Activated naive CD4-positive, alpha-beta T cell (primary cell): ENCODE measurements at places on chromosomes 2 and 18.
A peak's percentile ranks its signal among the peaks of the same experiment; 100 is the strongest.

DNA sequence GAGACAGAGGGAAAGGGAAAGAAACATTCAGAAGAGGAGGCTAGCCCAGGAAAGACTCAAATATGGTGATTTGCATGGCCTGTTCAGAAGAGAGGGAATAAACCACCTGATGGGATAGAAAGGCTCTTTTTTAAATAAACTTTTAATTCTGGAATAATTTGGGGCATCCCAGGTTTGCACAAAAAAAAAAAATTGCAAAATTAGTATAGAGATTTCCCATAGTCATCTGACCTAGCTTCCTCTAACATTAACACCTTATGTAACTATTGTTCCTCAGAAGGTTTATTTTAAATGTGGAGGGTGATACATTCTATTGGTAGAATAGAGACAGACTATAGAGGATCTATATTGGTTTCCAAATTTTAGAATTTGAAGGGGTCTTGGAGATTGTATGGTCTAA, 330.4 kb upstream of the SLC14A2 start:
- DNase-seq = no peak

DNA sequence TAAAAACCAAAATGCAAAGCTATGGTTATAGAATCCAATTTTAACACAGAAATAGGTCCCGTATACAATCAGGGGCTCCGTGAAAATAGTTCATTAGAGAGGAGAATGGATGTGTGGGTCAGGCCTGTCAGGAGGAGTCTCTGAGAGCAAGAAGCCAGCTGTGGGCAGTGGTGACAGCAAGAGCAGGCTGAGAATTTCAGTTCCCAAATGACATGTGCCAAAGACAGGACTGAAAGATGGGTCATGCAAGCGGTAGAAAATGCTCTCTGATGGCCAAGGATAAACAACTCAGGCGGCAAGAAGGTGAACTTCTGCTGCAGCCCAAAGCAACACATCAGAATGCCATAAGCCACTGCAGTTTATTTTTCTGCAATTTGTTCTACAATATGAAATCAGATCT, 100.4 kb downstream of the CCDC141 start:
- DNase-seq = no peak

GRCh38 chr2:158488442-158489216, 31.9 kb downstream of the PKP4 start:
- no peak for DNase-seq

DNA sequence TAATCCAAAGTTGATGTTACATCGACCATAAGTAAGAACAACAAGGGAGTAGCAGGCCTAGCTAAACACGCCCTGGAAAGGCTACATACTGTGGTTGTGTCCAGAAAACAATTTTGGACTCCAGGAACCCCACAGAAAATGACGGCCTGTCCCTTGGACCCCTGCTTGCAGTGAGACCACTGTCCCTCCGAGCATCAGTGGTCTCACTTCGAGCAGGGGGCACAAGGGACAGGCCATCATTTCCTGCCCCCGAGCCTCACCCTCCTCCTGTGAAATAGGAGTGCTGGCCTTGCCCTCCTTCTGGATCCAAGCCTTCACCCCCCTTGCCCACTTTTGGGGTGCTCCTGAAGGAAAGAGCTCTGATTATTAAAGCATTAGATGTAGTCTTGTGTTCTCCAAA, 144.4 kb downstream of the CTIF start:
- DNase-seq = no peak

GRCh38 chr2:239566162-239566994, 165.6 kb upstream of the HDAC4 start:
- no peak for DNase-seq

GRCh38 chr2:174717273-174717672, 47.0 kb downstream of the CHRNA1 start:
- no peak for DNase-seq

GRCh38 chr2:55232863-55233657, 572 bp downstream of the RPS27A start:
- DNase-seq = no peak

GRCh38 chr2:96489663-96490062, 15.5 kb downstream of the NEURL3 start:
- DNase-seq = no peak

- DNase-seq = no peak
These were observed 16.7 kb downstream of the L3MBTL4 start for GRCh38 chr18:6397931-6398566.

DNA sequence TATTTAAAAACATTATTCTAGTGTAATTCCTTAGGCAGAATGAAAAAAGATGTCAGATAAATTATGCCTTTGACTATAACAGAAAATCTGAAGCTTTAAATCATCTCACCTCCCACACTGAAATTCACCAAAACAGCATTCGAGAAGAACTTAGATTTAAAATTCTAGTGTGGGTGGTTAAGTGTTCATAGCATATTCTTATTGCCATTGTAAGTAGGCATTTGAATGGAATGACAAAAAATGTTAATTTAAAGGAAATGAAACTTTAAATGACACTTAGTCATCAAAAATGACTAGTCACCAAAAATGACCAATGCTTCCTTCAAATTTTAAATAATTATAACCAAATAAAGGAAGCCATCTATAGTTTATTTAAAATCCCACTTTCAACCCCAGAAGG, 7.0 kb upstream of the ZNF407 start:
- no peak for DNase-seq

DNA sequence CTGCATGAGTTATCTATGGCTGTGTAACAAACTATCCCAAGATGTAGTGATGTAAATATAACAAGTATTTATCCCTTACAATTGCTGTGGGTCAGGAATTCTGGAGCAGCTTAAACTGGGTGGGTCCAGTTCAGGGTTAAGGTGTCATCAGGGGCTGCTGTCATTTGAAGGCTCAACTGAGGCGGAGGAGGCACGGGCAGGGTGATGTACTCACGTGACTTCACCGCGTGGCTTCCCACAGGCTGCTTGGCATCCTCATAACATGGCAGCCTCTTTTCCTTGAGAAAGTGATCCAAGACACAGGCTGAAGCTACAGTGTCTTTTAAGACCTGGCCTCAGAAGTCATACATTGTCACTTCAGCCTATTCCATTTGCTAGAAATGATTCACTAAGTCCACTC, 125.8 kb downstream of the PTGR3 start:
- no peak for DNase-seq

DNA sequence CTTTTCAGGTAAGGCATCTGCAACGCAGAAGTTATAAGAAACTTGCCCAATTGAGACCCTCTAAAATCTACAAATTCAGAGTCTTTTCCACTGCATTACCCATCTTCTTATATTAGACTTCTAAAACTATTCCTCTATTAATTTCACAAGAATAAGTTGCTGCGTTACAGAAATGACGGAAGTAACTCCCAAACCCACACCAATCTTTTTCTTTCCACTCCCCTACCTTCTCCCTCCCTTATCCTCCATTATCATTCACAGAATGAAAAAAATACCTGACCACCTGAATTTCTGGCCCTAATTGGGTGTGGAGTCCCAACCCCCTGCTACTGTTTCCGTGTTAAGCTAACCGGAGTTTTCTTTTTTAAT, 689 bp downstream of the RPRD1A start:
- no peak for DNase-seq

DNA sequence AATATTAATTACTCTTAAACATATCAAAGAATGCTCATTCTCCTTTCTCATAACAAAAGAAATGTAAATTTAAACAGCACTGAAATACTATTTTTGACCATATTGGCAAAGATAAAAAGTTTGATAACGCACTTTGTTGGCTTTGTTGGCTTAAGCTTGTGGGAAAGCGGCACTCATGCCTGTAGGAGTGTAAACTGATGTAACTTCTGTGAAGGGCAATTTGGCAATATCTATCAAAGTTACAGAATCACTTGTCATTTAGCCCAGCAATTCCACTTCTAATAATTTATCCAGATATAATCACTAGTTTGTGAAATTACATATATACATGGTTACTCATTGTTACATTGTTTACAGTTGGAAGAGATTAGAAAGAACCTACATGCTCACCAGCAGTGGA, 311.8 kb upstream of the STON1 start:
- DNase-seq = no peak

GRCh38 chr2:65605058-65605742, 172.8 kb upstream of the SPRED2 start:
- no peak for DNase-seq

GRCh38 chr18:29501952-29502351, 1325.0 kb upstream of the CDH2 start:
- no peak for DNase-seq

GRCh38 chr2:25672494-25673299, 680 bp downstream of the DTNB start:
- peak; percentile 39 for DNase-seq

- no peak for DNase-seq
These were observed 21.9 kb downstream of the CASP10 start for GRCh38 chr2:201204655-201205514.

DNA sequence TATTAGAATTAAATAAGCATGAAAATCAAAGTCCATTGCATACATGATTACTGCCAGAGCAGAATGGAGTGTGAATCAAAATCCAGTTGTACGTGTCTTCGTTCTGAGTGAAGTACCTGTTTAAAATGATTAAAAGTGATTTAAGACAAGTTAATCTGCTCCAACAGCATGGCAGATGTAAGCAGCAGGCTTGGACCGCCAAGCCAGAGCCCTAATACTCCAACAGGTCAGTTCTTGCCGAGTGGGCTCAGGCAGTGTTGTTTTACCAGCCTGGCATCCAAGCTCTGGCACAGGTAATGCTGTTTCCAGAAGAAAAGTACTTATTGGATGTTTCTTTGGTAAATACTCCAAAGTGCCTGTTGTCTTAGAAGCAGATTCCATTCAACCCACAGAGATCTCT, 171.4 kb upstream of the EPAS1 start:
- DNase-seq = no peak

DNA sequence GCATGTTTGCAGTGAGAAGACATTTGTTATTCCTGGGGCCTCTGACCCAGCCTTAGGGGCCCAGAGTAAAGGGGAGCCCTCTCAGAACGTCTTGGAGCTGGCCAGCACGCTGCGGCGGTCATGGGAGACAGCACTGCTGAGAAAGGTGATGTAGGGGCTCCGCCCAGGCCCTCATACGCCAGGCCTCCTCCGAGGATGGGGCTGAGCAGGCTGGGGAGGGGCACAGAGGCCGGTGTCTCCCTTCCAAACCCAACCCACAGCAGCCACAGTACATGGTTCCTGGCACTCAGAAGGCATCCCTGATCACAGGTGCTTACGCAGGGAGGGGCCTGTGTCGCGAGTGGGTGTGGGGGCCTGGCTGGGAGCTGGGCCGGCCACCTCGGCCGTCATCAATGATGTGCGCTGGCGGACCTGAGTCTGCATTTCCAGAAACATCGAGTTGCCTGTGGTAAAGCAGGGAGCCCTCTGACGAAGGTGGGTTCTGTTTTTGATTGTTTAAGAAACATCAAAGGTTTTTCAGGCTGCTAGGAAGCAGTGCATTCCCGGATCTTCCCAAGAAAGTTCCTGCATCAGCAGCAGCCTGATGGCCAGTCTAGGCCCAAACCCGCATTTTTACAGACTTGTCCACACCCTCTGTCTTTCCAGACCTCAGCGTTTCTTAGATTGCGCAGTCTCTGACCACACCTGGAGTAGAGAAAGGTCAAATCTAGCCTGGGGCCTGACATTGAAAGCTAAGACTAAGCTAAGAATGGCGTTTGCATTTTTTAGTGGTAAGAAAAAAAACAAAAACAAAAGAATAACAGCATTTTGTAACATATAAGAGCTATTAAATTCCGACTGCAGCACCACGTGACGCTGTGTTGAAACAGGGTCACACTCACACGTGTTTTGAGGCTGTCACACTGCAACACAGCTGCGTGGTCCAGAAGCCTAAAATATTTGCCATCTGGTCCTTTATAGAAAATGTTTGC, 51.2 kb upstream of the PXDN start:
- no peak for DNase-seq

GRCh38 chr2:114156366-114157056, 266.6 kb downstream of the ACTR3 start:
- no peak for DNase-seq

DNA sequence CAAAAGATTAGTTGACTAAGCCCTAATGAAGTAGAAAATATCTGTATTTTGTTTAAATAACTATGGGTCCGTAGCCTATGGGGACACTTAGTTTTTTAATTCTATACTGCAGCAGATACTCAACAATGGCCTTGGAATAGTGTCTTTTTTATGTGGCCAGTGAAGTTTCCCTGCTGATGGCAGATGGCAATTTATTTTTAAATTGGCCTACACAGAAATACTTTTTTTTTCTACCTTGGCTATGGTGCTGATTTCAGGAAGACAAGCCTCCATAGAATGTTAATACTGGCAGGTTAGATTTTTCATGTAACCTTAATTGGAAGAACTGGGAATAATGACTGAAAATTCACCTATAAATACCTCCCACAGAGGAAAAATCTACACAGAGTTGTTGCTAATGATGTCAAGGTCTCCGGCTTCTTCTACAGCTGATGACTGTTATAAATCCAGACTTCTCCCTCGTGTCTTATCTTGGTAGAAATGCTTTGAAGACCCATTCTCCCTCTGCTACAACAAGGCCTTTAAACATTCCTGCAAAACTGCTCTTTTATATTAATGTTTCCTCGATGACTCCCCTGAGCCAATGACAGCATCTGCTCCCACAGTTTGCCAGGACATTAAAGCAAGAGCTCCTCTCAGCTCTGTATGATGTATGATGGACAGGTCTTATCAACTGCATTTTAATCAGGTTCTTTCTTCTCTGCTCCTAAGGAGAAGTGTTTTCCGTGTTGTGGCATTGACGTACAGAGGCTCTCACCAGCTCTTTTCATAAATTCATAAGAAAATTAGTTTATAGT, 29.1 kb upstream of the FAM98A start:
- no peak for DNase-seq

- DNase-seq = no peak
These were observed 121.5 kb downstream of the RTN4 start for GRCh38 chr2:54928719-54929118.

DNA sequence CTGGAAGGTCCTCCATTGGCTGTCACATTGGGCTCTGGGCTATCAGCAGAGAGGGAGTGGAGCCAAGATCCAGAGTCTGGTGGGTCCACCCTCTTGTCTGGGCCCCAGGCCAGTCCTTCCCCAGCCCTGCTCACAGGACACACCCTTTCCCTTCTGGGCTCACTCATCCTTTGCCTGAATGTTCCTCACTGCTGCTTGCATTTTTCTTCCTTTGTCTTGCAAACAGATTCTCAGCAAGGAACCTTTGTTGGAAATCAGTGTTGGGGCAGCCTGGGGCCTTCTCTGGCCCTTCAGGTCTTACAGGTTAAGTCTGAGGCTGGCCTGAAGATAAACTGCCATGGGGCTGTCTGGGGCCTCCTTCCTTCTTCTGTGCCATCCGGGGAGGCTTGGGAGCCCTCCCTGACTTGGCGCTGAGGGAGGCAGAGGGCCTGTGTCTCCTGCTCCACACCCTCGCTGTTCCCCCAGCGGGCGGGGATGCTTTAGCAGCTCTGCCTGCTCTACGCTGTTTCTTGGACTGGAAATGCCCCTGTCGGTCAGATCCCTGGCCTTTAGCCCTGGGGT, 11.5 kb upstream of the CELF4 start:
- no peak for DNase-seq
